Right lung (tissue), 10 donors: ENCODE measurements at places on chromosomes 12 and 14. TPM values are rescaled to one million over a fixed set of nuclear protein-coding genes. Genes with fewer than 3 reads are reported as not detected.

DNA sequence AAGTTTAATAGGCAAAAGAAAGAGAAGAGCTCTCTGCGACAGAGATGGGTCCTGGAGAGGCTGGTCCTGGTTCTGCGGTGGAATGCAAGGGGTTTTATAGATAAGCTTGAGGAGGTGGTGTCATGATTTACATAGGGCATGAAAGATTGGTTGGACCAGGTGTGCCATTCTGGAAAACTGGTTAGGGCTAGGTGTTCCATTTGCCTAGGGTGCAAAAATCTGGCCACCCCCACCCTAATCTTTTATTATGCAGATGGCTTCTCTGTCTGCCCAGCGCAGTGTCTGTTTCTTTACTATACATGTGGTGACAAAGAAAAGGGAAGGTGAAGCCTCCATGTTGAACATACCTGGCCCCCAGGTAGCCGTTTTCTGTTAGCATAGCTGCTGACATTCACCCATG, 65.4 kb downstream of the ERC1 start:
- DNase-seq = no peak

DNA sequence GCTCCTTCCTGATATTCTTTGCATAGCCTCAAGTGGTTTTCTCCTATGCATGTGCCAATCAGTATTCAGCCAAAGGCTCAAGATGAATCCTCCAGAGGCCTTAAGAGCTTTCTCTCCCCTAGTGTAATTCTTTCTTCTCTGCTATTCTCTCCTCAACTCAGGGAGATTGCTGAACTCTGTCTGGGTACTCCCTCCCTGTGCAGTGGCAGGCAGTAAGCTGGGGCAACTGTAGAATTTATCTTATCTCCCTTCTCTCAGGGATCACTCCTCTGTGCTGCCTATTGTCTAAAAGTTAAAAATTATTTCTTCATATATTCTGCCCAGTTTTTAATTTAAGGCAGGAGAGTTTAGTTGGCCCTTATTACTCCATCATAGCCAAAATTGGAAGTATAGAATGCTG, 28.5 kb upstream of the RTRAF start:
- no peak for DNase-seq

DNA sequence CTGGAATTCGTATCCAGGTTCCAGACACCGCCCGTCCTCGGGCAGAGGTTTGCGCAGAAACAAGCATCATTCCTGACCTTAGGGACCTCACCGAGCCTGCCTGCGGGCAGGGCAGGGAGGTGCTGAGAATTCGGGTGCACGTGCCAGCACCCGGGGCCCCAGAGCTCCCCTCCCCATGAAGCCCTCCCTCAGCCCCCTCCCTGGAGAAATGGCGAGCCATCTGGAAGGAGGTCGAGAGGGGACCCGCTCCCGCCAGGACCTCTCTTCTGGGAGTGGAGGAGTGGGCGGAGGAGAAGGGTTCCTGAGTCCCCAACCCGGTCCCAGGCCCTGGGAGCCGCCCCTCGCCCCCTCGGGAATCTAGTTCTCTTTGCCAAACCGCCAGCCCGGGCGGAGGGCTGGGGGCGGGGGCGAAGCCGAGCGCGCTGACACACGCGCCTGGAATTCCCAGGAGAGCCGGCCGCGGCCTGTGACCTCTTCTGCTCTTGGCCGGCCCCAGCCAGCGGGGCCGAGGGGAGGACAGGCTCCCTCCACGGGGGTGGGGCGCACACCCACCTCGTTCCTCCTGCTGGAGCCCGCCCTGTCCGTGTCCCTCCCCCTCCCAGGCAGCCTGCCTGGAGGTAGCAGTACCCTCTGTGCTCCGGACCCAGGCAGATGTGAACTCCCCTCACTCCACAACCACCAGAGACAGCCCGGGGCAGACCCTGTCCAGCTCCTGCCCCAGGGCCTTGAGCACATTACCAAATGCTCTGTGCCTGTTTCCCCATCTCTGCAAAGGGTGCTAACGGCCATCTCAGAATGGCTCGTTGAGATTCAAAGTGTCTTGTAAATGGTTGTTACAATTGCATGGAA, 23.0 kb upstream of the GPR132 start:
- no peak for DNase-seq

- DNase-seq = no peak
Observed at GRCh38 chr14:102764220-102764671, 13.0 kb upstream of the TRAF3 start.

HOXC4 gene
- polyA plus RNA-seq = 3.2 TPM

- no peak for DNase-seq
Observed at GRCh38 chr14:99660794-99661193, 15.9 kb downstream of the HHIPL1 start.
